T-cell (primary cell): ENCODE measurements at places on chromosomes 5 and 9. TPM values are rescaled to one million over a fixed set of nuclear protein-coding genes. Genes with fewer than 3 reads are reported as not detected.

Gene TMEM171
- not detected for total RNA-seq

DNA sequence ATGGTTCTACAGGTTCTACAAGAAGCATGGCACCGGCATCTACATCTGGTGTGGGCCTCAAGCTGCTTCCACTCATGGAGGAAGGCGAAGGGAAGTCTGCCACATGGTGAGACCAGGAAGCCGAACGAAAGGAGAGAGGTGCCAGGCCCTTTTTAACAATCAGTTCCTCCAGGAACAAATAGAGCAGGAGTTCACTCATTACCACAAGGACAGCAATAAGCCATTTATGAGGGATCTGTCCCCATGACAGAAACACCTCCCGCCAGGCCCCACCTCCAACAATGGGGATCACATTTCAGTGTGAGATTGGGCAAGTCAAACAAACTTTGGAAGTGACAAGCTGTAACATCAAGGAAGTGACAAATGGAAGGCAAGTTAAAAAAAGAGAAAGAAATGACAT lies 95.5 kb upstream of the PTPN3 start:
- H3K27me3 ChIP-seq, result peaks cover 3% of the 10 kb centered on the region
- H3K4me1 ChIP-seq, result no peaks in the 10 kb centered on the region
- no peak overlapping the region for H3K4me3 ChIP-seq
- no peak overlapping the region for H3K27ac ChIP-seq
- no peak for DNase-seq

GRCh38 chr5:142428036-142428772 lies 103.4 kb upstream of the SPRY4 start:
- H3K4me1 ChIP-seq, result peaks cover 50% of the 10 kb centered on the region
- H3K4me3 ChIP-seq, result no peak overlapping the region
- H3K27ac ChIP-seq, result no peak overlapping the region
- no peaks in the 10 kb centered on the region for H3K27me3 ChIP-seq
- no peak for DNase-seq
- no peaks in the 10 kb centered on the region for H3K36me3 ChIP-seq

Gene BARHL1
- total RNA-seq, result not detected

DNA sequence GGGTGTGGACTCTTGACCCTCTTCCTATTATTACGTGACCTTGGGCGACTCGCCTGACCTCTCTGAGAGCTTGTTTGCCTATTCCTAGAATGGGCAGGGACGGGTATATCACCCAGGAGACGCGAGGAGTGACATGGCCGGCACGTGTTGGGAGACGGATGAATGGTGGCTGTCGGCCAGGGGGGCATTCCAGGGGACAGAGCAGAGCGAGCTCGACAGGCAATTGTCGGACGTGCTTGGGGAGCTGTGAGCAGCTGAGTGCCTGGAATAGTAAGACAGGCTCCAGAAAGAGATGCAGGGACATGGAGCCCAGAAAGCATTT lies 29.3 kb upstream of the UNC5A start:
- H3K27ac ChIP-seq, result no peak overlapping the region
- H3K36me3 ChIP-seq, result no peaks in the 10 kb centered on the region
- no peak for DNase-seq
